ENCODE measurements at places on chromosomes 11 and 22.

- no peak for DNase-seq
These were observed 552 bp downstream of the CNIH2 start for GRCh38 chr11:66278363-66279091.

DNA sequence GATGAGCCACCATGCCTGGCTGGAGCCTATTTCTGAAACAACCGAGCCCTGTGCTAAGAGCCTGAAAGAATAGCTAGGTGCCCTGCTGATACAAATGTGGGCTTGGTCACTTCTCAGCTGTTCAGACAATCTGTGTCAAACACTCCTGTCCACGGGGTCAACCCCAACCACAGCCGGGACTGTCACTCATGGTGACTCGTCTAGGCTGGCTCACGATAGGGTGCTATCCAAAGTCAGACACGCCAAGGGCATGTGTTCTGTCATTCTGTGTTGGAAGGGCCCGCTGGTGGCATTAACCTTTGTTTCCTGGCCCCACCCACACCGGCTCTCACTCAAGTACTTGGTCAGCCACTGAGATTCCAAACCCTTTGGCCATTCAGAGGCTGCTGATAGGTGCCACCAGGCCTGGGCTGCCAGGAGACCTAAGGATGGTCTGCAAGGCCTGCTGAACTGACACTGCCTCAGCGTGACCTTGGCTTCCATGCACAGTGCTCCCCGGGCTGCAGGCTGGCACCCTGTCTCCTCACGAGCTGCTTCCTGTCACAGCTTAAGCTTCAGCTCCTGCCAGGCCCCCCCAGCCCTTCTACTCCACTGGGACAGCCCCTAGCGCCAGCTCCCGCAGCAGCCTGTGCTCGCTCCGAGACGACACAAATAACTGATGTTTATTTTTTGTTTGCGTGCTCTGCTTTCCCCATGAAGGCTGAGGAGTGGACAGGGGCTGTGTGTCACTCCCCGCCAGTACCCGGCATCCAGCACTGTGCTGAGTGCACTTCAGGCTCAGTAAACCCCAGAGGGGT is 14.2 kb upstream of the CDC42BPG start:
- no peak for DNase-seq

DNA sequence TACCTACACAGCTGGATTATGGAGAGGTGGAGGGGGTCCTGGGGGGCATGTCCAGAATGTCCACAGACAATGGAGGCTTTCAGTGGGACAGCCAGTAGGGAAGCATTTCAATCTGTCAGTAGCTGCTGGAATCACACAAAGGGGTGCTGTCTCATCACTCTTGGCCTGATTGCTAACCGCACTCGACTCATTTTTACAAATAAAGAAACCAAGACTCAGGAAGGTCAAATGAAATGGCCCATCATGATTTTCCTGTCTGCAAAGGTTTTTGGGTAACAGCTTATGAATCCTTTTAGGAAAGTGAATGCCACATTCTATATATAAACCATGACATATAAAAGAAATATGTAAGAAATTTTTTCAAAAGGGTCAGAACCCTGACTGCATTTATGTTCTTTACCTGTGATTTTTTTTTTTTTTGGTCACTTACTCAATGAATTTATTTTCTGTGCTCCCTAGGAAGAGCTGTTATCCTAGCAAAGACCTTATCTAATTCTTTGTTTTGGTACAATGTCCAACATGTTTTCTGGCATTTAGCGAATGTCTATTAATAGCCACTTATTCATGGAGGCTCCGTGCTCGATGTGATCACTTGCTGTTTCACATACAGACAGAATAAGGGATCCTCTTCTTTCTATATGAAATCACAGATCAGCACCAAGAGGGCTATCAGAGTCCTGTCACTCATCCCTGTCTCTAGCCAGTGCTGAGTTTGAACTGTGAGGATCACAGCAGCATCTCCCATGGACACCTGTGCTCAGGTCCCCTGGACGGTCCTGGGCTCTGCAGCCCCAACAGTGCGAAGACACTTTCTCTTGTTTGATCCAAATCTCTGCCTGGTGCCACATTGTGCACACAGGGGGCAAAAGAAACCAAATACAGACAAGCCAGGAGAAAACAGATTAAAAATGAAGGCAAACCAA is 979.7 kb downstream of the NTM start:
- DNase-seq, result no peak

DNA sequence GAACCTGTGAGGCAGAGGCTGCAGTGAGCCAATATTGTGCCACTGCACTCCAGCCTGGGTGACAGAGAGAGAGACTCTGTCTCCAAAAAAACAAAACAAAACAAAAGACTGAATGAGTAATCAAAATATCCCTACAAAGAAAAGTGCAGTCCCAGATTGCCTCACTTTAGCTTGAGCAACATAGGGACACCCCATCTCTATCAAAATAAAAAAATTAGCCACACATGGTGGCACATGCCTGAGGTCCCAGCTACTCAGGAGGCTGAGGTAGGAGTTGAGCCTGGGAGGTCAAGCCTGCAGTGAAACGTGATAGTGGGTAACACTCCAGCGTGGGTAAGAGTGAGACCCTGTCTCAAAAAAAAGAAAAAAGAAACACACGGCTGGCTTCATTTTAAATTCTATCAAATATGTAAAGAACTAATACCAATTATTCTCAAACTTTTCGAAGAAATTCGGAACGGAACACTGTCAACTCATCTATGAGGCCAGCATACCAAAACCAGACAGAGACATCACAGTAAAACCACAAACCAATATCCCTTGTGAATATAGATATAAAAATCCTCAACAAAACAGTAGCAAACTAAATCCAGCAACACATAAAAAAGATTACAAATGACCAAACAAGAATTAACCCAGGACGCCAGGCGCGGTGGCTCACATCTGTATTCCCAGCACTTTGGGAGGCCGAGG is 12.9 kb downstream of the CHEK2 start:
- DNase-seq, result no peak

GRCh38 chr22:30304495-30305244 is 15.4 kb upstream of the CASTOR1 start:
- no peak for DNase-seq

DNA sequence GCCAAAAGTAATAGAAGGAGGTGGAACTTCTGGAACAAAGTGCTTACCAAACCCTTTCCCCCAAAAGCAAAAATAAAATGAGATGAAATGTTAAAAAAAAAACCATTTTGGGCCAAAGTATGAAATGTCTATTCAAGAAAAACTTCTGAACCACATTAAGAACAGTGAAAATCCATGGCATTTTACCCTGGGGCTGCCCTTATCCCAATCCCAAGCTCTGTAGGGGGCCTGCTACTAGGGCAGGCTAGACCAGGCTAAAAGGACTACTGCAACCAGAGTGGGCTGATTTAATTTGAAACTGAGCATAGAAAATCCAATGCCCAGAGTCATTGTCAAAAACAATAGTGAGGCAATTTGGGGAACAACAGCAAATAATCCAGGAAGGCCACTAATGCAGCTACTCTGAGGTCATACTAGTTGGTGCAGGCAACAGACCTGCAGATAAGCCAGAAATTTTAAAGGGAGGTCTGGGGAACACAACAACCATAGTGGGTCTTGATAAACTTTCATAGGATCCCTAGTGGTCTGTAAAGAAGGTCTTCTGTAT is 99.4 kb downstream of the RELT start:
- DNase-seq, result no peak

DNA sequence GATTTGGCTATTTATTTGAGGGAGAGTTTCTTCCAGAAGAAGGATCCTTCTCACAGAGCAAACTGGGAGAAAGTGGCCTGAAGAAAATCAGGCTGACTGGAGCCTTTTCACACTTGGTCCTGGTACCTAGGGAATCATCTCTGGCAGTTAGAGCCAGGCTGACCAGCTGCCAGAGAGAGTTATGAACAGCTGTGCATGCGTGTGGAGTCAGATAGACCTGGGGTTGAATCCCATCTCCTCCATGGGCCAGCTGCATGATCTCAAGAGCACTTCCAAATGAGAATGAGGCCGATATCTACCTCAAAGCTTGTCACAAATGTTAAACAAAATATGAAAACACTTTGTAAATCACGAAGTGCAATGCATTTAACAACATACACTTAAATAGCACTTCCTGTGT is 390.0 kb downstream of the TENM4 start:
- no peak for DNase-seq

All from thoracic aorta (tissue), 2 donors.